ENCODE measurements at places on chromosomes 11 and 22.

DNA sequence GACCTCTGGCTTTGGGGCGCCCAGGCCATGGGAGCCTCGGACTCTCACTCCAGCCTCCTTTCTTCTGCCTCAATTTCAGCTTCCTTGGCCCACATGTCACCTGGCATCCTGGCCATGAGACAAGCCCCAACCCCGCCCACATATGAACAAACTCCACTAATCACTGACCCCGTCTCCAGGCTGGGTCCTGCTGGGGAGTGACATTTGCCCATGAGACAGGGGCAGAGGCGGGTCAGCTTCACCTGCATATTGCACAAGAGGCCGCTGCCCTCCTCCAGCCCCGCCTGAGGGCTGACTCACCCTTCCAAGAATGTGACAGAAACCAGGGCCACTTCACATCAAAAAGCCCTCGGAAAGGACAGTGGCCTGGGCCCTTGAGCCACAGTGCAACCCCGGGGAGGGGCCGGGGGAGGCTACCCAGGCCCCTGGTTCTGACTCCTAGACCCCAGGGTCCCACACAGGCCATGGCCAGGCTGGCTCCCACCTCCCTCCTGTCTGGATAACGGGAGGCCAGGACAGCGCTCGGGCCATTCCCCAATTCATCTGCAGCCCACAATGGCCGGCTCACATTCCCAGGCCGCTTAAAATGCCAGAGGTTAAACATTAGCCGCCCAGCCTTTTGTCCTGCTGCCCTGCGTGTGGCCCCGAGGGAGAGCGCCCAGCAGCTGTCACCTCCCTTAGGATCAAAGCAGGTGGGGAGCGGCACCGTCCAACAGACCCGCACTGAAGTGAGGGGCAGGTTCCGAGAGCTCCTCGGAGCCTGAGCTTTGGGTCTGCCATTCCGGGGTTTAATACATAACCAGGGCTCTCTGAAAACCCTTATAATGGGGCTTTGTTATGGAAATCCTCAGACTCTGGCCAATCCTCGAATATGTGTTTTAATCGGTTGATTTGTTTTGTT lies 42.3 kb downstream of the TRMU start:
- no peak for DNase-seq

DNA sequence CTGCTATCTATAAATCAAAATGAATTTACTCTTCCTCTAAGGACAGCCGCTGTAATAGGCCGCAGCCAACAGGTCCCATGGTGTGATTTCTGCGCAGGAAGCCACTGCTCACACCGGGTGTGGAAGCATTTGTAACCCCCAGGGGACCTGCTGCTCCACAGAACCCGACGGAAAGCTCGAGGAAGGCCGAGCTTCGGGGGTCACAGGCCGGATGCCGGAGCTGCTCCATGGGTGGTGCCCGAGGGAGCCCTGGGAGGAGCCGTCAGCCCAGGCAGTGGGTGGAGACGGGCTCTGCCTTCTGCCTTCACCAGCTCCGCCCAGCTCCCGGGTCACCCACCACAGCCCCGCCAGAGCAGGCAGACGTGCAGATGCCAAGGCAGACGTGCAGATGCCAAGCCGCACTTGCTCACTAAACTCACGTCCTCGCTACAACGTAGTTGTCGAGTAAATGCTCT lies 63.5 kb downstream of the BRD1 start:
- peak; percentile 21 for DNase-seq

DNA sequence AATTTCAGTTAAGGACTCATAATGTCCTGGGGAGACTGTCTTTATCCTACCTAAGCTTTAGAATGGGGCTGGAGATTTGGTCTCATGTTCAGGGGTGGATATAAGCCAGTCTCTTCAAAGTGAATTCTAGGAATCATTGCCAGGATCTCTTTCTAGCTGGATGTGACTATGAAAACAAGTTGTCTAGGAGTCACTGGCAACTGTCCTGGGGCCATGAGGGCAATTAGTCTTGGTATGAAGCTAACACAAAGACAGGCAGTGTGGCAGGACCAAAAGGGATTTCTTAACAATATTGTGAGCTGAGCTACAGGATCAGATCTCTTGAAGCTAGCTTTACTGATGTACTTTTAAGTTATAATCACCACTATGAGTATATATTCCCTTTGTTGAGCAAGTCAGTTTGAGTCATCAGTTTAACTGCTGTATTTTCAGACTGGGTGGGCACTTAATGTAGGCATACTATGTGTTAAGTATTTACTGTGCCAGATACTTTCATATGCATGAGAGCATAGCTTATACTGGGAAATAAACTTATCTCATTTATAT lies 390.0 kb upstream of the CCDC90B start:
- no peak for DNase-seq

- DNase-seq: no peak
Observed at GRCh38 chr11:106854429-106854828, 163.8 kb downstream of the GUCY1A2 start.

GRCh38 chr11:73465023-73465675 lies 89.0 kb downstream of the RELT start:
- DNase-seq: peak; percentile 6

- no peak for DNase-seq
Observed at GRCh38 chr11:107625685-107625989, 34.7 kb downstream of the ELMOD1 start.

GRCh38 chr11:117817368-117818040 lies 7.0 kb downstream of the FXYD2 start:
- DNase-seq: peak; percentile 44

DNA sequence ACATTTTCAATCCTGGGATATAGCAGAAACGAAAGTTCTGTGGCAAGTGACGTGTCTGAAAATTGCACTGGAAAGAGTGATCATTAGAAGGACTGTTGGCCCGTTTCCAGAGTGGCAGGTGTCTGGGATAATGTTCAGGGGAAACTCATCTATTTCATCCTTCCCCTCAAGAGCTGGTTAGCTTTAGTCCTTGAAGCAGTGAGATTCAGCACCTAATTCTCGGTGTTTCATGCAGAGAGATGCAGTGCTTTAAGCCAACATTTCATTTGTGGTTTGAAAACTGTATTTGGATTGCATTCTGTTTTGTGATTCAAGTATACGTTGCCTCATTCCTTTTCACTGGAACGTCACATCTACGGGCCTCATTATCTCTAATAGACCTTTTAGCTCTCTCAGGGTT lies 205.0 kb upstream of the RAG2 start:
- DNase-seq: no peak

DNA sequence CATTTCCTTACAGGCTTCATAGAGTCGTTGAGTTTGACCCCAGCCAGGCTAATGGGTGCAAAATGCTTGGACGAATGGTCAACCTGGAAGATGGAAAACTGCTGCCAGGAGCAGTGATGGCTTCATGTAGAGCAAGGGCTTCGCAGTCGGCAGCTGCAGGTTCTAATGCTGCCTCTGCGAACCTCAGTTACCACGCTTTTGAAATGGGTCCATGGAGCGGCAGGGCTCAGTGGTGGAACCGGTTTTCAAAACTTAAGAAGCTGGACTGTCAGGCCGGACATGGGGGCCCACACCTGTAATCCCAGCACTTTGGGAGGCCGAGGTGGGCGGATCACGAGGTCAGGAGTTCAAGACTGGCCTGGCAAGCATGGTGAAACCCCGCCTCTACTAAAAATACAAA lies 55.9 kb upstream of the PRR5 start:
- no peak for DNase-seq

DNA sequence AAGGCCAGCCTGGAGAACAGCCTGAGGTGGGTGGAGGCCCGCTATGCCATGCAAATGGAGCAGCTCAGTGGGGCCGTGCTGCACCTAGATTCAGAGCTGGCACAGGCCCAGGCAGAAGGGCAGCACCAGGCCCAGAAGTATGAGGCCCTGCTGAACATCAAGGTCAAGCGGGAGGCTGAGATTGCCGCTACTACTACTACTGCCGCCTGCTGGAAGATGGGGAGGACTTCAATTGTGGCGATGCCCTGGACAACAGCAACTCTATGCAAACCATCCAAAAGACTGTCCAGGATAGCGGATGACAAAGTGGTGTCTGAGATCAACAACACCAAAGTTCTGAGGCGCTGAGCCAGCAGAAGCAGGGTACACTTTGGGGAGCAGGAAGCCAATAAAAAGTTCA lies 3.1 kb upstream of the TMEM218 start:
- DNase-seq: no peak

DNA sequence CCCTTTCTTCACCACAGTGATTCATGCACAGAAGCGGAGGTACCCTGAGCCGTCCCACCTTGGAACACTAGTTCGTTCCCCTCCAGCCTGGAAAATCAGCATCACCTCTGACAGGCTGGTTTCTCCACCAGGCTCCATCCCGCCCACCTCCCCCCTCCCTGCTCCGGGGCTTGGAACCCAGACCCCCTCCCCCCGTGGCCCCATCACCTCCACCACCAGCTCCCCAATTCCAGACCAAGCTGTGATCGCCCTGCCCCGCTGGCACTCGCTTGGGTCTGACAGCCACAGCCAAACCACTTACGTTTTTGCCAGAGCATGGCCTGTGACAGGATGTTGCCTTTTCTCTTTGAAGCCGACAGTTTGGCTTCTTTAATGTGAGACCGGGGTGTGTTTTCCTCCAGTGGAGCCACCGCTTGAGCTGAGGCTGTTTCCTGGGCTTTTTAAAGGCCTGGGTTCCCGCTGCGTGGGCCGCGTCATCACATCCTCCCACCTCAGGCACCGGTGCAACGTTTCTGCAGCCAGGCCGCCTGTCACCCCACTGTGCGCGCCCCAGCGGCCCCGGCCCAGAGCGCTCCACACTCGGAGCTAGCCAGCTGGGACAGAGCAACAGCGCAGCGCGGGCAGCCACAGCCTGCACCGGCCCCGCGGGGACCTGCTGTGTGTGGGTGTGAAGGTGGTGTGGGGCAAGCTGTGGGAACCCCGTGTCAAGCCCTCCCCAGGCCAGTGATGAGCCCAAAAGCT lies at the start of gene POU2AF1:
POU2AF1 (minus strand) TSS at position 415 of the 741 bp plus-strand sequence; CDS start at position 317, 98 bp downstream.
- DNase-seq: peak; percentile 20

GRCh38 chr11:70696564-70696963 lies 298.2 kb downstream of the CTTN start:
- no peak for DNase-seq

DNA sequence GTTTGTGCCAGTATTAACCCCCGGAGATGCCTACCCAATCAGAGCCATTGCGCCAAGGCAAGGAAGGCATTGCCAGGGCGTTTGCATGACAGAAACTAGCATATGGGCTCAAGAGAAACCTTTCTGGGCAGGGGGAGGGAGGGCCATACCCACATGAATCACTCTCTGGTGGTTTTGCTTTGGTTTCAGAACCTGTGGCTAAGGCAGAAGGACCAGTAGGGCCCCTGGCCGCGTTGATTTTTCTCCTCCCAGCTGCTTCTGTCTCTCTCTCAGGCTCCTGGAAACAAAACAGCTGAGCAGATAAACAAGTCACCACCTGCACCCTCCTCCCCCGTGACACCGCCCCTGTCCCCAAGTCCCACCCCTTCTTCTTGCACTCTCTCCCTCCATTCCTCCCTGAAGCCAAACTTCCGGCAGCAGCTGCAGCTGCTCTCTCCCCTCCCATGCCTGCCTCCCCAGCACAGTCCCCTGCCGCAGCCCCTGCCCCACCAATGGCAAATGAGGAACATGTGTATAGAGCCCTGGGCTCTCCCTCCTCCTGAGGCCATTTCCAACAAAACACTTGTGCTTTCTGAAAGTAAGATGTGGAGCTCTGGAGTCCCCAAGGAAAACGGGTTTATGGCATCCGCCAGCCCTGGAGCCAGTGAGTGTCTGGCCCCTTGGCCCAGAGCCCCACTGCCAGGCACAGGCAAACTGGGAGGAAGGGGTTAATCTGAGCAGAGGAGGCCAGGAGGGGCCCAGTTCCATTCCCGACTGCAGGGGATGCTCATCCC lies 39.0 kb upstream of the ADA2 start:
- DNase-seq: no peak

DNA sequence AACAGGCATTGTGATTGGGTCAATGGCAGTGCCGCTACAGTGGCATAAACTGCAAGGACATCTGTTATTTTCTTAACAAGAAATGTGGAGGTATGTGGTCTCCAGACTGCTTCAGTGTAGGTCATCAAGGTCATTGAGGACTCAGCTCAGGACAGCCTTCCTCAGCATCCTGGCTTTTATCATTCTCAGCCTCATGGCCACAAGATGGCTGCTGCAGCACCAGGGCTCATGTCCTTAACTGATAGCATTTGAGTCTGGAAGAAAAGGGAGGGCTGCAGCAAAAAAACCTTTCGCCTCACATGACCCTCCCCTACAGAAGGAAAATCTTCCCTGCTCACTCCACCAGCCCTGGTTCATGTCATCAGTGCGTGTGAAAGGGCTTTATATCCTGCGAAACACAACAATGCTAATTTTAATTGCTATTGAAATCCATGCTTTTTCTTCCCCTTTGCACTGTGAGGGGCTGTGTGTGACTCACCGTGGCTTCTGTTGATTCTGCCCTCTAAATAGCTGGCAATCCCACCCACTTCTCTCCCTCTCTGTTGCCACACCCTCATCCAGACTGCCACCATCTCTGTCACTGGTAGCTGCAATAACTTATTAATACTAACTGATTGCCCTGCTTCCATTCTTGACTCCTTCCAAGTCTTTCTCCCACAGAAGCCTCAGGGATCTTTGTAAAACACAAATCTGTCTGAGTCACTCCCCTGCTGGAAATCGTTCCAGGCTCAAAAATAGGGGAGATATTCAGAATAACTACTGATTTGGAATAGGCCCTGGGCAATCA lies 43.8 kb downstream of the CHRDL2 start:
- no peak for DNase-seq

DNA sequence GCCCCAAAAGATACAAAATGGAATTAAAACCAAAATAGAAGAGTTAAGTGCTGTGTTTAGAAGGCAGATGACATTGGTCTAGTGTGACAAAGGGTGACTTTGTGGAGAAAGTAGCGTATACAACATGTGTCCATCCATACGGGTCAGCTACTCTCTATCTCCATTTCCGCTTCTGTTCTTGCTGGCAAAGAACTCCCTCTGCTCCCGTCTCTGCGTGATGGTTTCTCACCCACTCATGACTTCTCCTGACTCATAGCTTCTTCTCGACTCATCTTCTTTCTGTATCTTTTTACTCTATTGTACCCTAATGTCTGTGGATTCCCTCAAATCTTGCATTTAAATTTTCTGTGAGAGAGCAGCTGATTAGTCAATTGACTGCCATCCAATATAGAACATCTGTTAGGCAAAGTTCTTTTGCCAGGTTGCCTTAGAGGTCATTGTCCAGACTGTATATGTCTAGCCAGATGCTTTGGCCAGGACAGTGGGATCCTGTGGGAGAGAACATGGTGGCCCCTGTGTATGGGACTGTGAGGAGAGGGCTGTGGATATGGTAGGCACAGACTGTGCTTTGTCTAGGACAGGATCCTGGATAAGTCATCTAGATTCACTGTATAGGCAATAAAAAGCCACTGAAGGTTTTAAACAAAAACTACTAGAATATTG lies 28.4 kb downstream of the MMP13 start:
- DNase-seq: no peak

DNA sequence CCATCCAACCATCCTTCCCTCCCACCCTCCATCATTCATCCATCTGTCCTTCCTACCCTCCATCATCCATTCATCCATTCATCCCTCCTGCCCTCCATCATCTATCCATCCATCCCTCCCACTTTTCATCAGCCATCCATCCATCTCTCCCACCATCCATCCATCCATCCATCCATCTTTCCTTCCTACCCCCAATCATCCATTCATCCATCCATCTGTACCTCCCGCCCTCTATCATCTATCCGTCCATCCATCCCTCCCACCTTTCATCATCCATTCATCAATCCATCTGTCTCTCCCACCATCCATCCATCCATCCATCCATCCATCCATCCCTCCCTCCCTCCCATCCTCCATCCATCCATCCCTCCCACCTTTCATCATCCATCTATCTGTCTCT lies 968.8 kb downstream of the BRD1 start:
- no peak for DNase-seq

Data from fibroblast of skin of left quadriceps (primary cell).